ENCODE measurements at places on chromosomes 7 and 10.

DNA sequence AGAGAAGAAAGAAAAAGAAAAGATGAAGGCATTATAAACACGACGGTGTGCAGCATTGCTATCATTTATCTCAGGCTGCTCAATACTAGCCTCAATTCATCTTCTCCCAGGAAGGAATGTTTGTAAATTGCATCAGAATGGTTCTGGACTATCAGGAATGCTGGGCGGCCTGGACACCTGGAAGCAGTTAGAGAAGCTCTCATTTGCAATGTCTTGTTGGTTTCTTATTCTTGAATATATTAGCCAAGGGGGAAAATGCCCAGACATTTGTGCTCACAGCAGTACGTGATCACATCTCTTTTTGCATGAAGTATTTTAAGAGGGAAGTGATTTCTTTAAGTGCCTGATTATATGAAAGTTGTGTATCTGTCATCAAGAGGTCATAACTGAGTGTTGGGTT, 85.6 kb upstream of the IMMP2L start:
- DNase-seq, result no peak

DNA sequence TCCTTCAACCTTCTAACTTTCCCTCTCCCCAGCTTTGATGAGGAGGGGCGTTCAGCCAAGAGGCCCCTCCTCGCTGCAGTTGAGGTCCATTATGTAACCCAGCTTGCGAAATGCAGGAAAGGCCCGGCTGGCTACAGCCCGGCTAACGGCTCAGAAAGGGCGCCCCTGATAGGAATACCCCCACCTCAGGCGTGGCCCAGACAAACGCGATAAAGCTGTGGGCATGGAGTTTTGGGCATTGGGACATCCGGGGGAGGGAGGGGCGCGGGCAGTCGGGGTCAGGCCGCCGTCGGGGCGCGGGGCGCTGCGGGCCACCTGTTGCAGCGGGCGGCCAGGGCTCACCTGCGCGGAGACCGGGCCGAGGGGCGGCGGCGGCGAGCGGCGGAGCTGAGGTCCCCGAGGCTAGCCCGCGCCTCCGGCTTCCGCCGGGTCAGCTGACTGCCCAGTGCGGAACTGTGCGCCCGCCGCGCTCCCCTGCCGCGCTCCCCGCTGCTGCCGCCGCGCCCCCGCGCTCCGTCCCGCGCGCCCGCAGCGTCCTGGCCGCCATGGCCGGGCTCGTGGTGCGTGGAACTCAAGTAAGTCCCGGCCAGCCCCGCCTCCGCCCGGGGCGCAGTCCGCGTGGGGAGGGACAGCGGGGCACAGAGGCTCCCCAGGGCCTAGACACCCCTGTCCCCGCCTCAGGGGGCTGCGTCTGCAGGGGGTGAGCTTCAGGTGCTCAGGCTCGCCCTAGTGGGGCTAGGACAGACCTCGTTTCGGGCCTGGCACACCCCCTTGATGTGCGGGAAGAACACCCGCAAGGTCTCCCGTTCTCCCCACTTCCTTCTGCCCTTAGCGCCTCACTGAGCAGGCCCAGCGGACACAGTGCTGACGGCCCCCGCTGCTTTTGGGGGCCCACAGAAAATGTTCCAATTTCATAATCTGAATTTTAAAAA, at the start of gene LRMDA:
LRMDA (plus strand) TSS at position 445 of the 932 bp plus-strand sequence.
- DNase-seq, result no peak

GRCh38 chr7:124459101-124460055, 306.2 kb downstream of the GPR37 start:
- DNase-seq, result peak; percentile 61

DNA sequence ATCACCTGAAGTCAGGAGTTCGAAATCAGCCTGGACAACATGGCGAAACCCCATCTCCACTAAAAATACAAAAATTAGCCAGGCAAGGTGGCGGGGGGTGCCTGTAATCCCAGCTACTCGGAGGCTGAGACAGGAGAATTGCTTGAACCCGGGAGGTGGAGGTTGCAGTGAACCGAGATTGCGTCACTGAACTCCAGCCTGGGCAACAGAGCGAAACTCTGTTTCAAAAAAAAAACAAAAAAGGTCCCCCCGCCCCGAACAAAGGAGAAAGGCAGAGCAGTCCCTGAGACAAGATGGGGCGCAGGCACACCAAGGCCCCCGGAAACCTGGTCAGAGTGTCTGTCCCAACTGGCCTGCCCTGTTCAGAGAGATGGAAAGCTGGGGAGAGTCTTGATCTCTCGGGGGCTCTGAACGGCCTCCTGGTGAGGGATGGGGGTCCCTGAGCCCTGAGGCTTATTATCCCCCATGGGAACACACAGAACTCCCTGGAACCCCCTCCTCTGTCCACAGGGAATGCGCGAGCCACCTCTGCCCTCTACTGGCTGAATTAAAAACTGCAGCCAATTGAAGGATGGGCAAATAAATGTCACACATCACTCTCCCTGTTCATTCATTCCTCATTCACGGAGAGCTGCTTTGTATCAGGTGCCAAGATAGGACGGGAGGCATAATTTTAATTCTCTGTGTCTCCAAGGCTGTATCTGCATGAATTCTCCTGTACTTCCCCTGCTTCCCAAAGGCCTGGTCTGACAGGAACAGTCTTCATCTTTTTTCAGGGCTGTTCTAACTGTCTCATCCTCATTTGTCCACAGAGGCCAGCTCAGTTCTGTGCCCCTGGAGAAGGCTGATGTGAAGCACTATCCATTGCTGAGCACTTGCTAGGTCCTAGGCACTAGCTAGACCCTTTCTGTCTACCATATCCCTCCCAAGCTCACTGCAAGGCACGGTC, 28.9 kb downstream of the MAT1A start:
- DNase-seq, result peak; percentile 62

GRCh38 chr10:85789982-85790789, 576.4 kb downstream of the GRID1 start:
- DNase-seq, result no peak

DNA sequence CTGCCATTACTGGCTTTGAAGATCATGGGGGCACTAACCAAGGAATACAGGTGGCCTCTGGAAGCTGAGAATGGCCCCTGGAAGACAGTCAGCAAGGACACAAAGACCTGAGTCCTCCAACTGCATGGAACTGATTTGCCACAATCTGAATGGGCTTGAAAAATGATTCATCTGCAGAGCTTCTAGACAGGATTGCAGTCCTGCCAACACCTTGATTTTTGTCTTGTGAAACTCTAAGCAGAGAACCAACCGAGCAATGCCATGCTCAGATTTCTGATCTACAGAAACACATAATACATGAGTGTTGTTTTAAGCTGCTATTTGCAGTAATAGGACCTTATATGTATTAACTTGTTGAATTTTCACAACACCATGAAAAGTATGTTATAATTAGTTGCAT, 66.1 kb upstream of the SLC13A1 start:
- DNase-seq, result no peak

GRCh38 chr7:107660381-107661080, at the start of gene SLC26A4:
Gene SLC26A4, plus strand, starts transcription at chr7:107660828. Its CDS starts 814 bp downstream, at chr7:107661642.
- no peak for DNase-seq

All from SK-MEL-5 (cell line).